ENCODE measurements at places on chromosomes 5 and 9. TPM values are rescaled to one million over a fixed set of nuclear protein-coding genes. Genes with fewer than 3 reads are reported as not detected.

RFX3 gene
- 66.4 TPM for total RNA-seq

S1PR3 gene
- total RNA-seq = 8.3 TPM

SLC30A5 gene
- total RNA-seq = 47.1 TPM

PCDHAC2 gene
- total RNA-seq = 47.1 TPM

IFNA10 gene
- total RNA-seq = not detected

LRRC19 gene
- not detected for total RNA-seq

SLC6A19 gene
- not detected for total RNA-seq

HARS2 gene
- total RNA-seq = 28.1 TPM

MOB3B gene
- 9.0 TPM for total RNA-seq

MARVELD2 gene
- total RNA-seq = 3.0 TPM

EQTN gene
- 1.4 TPM for total RNA-seq

GLRA1 gene
- 5.5 TPM for total RNA-seq

LTC4S gene
- total RNA-seq = 2.1 TPM

TRIO gene
- 286 TPM for total RNA-seq

SOX30 gene
- not detected for total RNA-seq

SPINK6 gene
- not detected for total RNA-seq

GDNF gene
- total RNA-seq = 0.23 TPM

C5orf24 gene
- 106 TPM for total RNA-seq

LCN15 gene
- total RNA-seq = not detected

PDGFRB gene
- 28.6 TPM for total RNA-seq

CAMK4 gene
- total RNA-seq = 95.0 TPM

INSL4 gene
- not detected for total RNA-seq

ELOVL7 gene
- total RNA-seq = 6.9 TPM

PCDHA12 gene
- 7.4 TPM for total RNA-seq

OTULINL gene
- 14.1 TPM for total RNA-seq

PIP5KL1 gene
- 11.5 TPM for total RNA-seq

NNT gene
- 137 TPM for total RNA-seq

DNAI1 gene
- 4.4 TPM for total RNA-seq

SYK gene
- total RNA-seq = 4.2 TPM

TRIM7 gene
- total RNA-seq = 1.6 TPM

OLFM1 gene
- 347 TPM for total RNA-seq

THG1L gene
- 15.7 TPM for total RNA-seq

CD72 gene
- total RNA-seq = 0.46 TPM

IGFBPL1 gene
- total RNA-seq = 38.3 TPM

Measured in diencephalon (tissue), 1 donor.